ENCODE measurements at places on chromosomes 2 and 18.

GRCh38 chr2:69099541-69099940 lies 86.6 kb downstream of the ANTXR1 start:
- DNase-seq: no peak

DNA sequence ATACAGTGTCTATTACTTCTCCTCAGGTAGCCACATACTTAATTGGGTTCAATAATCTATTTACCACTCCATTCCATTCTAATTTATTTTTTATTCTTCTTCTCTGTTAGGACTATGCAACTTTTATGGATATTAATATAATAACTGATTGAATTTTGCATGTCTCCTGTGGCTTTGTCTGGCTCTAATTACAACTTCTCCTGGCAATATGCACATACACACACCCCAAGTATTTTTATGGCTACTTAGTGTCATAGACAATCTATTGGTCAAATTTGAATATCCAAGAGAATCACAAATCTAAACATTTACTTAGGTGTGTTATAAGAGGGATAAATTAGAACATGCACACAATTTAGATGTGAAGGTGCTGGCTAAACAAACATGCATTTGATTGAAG lies 73.1 kb downstream of the BOD1L2 start:
- no peak for DNase-seq

DNA sequence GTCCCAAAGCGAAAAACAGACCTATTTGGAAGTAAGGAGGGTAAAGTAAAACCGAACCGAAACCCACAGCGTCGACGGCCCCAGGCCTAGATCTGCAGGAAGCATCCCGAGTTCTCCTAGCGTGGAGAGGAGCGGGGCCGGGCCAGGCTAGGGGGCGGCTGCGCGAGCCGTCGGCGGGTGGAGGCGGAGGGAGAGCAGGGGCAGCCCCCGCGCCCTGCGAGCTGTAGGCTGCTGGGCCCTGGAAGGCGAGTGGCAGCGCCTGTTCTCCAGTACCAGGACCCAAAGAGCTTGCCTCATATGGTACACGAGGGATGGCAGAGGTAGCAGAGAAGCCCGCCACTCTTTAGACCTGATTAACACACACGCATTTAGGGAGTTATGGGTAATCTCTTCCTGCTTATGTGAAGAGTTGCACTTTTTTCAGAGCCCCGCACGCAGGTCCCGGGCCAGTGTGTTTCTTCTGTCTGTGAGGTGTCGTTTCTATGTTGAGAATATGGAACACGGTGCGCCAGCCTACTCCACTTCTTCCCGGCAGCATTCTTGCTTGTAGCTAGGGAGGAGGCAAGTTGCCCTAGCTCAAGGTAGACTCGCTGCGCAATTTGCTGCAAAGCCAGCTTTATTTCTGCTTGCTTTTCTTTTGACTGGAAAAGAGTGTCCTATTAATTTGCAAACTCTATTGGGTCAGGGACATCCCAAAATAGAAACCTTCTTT lies 71.1 kb downstream of the ARHGEF33 start:
- no peak for DNase-seq

GRCh38 chr2:181095486-181095885 lies 115.1 kb downstream of the UBE2E3 start:
- no peak for DNase-seq

DNA sequence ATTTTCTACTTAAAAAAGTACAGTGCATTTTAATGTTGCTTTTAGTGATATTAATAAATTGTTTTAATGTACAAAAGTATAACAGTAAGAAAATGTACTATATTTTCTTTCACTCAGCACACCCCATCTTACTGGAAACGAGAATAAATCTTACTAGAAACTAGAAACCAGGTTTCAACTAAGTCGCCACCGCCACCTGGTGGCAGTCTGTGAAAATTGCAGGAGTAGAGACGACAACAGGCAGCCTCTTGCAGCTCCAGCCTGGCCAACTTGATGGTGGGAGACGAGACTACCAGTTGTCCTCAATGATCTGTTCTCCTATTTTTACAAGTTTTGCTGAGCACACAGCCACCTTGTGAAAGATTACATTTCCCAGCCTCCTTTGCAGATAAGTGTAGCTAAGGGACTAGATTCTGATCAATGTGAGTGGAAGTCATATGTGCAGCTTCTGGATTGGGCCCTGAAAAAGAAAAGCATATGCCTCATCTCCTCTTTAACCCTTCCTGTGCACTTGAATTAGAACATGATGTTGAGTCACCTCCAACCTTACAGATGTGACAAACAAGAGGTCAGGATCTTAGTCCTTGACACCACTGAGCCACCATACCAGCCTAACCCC lies 8.7 kb downstream of the OTOF start:
- peak; percentile 29 for DNase-seq

- no peak for DNase-seq
Observed at GRCh38 chr2:4336864-4337263, 633.5 kb downstream of the DCDC2C start.

GRCh38 chr2:190657474-190658255 lies 8.8 kb downstream of the NAB1 start:
- no peak for DNase-seq

DNA sequence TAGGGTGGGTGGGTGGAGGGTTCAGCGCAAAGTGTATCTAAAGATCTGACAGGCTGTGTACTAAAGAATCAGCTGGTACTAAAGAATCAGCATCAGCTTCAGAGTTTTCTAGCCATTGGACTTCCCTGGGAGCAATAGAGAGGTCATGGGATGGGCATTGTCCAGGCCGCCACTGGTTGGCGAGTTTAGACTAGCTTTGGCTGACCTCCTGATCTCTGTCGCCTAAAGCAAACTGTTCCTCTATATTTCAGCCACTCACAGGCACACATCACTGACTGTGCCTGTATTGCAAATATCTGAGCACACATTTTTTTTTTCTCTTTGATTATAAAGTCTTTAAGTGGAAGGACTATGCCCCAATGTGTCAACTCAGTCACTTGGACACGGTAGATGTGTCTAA lies 267.8 kb upstream of the SKOR2 start:
- no peak for DNase-seq

DNA sequence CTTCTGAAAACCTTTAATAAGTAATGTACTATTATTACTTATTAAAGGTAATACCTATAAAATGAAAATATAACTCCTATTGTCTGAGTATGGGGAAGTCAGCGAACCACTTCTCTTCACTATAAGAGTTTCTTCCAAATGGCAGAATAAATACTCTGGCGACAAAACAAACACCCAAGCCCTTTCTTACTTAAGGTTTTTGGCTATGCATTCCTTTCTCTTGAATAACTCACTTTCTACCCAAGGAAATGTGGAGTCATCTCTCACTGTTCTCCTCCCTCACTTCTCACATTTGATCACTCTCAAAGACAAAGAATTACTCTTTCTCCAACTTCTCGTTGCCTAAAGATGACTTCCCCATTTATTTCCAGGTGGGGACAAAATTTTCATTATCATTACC lies 816.8 kb upstream of the CRIM1 start:
- DNase-seq: no peak

GRCh38 chr2:45648636-45649035 lies 2.8 kb upstream of the PRKCE start:
- no peak for DNase-seq

DNA sequence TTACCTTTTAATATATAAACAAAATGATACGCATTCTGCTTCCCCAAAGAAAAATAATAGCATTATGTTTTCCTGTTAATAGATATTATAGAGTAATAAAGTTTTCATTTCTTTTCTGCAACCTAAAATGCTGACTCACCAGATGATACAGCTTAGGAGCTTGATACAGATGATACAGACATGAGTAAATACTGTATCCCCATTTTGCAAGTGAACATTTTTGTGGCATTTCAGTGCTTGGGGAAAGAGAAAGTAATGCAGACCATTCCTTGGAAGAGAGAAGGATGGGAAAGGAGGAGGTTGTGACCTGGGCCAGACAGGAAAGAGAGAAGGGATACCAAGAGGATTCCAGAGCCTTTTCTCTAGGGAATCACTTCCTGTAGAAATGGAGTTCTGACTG lies 97.5 kb upstream of the FSHR start:
- DNase-seq: no peak

Measured in activated T-cell treated with anti-CD3 and anti-CD28 coated beads for 1 hour (primary cell).